ENCODE measurements at places on chromosomes 1 and 21.

- no peak for DNase-seq
Observed at GRCh38 chr1:226209307-226210059, 14.0 kb upstream of the MIXL1 start.

DNA sequence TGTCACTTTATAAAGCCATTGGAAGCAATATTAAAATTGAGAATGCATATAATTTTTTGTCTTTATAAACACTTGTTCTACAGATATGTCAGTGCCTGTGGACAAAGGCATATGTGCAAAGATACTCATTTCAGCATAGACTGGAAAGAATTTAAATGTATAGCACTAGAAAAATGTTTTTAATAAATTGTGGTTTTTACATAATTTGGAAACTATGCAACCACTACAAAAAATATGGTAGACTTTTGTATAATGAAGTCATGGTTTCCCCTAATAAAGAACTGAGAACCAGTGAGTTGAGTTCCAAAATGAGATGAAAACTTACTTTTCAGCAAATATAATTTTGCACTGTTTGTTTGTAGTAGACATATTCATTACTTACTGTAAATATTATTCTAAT lies 48.5 kb downstream of the BRINP3 start:
- DNase-seq: no peak

GRCh38 chr1:27894521-27894920 lies 22.2 kb downstream of the THEMIS2 start:
- no peak for DNase-seq

GRCh38 chr1:203382026-203382425 lies 31.1 kb upstream of the FMOD start:
- no peak for DNase-seq

GRCh38 chr1:59543211-59543668 lies 246.3 kb downstream of the FGGY start:
- DNase-seq: no peak

DNA sequence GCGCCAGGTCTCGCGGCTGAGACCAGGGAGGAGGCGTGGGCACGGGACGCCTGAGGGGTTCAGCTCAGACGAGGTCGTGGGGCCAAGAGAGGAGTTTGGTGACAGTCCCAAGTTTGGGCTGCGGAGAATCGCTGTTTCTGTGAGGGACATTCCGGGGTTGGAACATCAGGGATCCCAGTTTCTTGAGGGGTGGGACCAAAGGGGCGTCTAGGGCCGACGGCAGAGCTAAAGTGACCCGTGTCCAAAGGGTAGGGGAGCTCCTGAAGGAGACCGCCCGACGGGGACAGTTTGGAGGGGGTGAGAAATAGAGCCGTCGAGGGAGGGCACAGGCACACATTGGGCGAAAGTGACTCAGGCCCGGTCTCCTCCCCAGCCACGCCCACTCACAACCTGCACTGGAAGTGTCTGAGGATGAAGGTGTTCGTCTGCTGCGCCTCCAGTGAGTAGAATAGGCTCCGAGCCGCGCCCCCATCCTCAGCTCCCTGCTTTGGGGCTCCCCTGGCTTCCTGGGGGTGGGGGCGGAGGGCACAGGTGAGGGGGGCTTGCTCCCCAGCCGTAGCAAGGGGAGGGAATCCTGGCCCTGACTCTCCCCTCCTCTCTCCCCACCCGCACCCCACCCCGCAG lies 7.0 kb downstream of the EFNA3 start:
- DNase-seq: no peak

DNA sequence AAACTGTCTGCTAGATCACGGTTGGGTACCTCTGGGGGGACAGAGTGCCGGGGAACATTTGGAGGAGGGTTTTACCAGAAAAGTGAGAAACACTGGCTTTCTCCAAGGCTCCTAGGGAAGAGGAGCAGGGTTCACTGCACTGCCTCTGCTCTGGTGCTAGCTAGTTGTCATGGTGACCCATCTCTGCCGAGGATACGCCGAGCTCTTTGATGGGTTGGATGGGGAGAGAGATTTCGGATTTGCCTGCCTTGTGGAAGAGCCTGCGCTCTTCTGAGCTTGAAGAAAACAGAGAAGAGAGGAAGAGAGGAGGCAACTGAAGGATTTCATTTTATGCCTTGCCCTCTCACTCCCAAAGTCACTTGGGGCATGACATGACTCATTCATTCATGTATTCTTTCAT lies 92.1 kb downstream of the NAV1 start:
- DNase-seq: no peak

GRCh38 chr1:29113413-29114117 lies 10.1 kb downstream of the TMEM200B start:
- no peak for DNase-seq

DNA sequence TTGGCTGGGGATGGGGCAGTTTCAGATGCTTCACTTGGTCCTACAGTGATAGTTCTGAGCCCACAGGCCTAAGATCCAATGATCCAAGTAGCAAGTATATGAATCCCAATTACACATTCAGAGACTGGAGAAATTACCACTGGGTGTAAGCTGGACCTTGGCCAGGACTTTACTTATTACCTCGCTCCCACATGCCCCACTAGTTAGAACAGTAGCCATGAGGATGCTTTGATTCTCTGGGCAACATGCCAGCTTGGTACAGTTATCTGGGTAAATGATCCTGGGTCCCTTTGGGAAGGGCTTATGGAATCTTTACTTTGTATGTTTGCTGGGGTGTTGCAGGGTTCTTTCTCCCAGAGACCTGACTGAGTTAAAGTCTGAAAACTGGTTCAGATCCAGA lies 5.0 kb upstream of the FCAMR start:
- DNase-seq: no peak
